ENCODE measurements at places on chromosomes 5 and 9.

GRCh38 chr5:129384736-129385135 is 75.4 kb upstream of the ADAMTS19 start:
- no peak for DNase-seq

DNA sequence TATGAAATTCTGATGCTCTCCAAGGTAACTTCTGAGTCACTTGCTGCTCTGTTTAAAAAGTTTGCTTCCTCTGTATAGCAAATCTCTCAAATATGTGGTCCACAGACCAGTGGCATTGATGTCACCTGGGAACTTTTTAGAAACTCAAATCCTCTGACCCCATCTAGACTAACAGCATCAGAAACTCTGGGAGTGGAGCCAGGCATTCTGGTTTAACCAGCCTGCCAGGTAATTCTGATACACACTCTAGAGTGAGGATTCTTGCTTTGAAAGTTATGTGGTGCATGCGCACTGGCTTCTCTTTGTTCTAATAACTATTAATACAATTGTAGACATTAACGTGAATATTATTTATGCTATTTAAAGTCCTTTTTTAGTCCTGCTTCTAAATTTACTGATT is 298.1 kb downstream of the SLF1 start:
- no peak for DNase-seq

GRCh38 chr5:171505473-171506043 is 86.1 kb downstream of the FGF18 start:
- DNase-seq = no peak

- no peak for DNase-seq
These were observed 3.2 kb downstream of the MROH2B start for GRCh38 chr5:41067714-41068568.

DNA sequence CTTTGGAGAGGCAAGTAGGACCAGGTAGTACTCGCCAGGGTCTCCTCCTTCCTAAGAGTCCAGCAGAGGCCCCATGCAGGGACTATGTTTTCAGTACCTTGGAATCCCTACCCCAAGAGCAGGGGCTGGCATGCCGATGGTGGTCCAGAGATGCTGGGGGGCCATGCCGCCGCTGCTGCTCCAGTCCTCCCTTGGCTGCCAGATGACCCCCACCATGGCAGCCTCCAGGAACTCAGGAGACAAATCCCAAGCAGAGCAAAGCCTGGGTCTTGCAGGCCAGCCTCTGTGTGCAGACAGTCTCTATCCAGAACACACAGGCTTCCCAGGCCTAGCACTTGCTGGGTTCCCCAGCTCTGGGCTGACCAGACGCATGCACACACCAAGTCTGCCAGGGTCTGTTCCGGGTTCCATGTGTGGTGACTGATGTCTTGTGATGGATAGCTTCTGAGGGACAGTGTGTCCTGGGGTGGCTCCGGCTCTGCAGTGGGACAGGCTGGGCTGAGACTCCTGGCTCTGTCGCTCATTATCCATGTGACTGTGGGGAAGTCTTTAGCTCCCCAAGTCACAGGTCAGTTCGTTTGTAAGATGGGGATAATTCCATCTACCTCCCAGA is 127.3 kb downstream of the CRB2 start:
- no peak for DNase-seq
